ENCODE measurements at places on chromosomes 3 and 15. TPM values are rescaled to one million over a fixed set of nuclear protein-coding genes. Genes with fewer than 3 reads are reported as not detected.

- DNase-seq, result no peak
These were observed 1350.0 kb upstream of the EPHA6 start for GRCh38 chr3:95464346-95464745.

DNA sequence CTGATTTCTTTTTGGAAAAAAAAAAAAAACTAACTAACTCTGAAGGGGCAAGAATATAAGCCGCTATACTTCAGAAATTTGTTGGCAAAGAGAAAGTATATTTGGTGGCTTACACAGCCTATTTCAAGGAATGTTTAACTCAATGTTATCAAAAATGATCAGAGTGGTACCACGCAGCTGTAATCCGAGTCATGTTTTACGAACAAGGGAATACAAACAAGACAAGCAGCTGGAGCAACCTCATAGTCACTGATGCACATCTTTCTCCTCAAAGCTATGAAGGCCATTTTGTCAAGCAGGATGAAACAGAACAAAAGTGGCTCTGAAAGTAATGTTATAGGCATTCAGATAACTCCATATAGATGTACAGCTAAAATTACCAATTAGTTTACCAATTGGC, 81.2 kb downstream of the SCAPER start:
- DNase-seq, result no peak

- no peak for DNase-seq
These were observed 38.0 kb upstream of the CMTM8 start for GRCh38 chr3:32200490-32200889.

DNA sequence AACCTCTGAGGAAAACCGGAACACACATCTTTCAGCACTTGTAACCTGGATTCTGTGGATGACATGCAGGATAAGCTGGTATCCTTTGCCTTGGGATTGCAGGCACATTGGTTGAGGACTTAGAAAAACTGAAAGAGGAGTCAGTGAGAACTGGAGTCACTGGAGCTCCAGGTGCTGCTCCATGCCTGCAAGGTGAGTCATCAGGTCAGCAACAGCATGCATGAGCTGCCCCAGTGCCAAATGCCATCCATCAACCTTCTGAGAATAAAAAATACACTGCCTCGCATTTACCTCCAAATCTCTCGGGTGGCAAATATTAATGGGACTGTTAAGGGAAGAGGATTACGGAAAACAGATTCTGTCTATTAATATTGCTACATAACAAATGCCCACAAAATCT, 729.1 kb downstream of the NTRK3 start:
- DNase-seq, result peak; percentile 3

DNA sequence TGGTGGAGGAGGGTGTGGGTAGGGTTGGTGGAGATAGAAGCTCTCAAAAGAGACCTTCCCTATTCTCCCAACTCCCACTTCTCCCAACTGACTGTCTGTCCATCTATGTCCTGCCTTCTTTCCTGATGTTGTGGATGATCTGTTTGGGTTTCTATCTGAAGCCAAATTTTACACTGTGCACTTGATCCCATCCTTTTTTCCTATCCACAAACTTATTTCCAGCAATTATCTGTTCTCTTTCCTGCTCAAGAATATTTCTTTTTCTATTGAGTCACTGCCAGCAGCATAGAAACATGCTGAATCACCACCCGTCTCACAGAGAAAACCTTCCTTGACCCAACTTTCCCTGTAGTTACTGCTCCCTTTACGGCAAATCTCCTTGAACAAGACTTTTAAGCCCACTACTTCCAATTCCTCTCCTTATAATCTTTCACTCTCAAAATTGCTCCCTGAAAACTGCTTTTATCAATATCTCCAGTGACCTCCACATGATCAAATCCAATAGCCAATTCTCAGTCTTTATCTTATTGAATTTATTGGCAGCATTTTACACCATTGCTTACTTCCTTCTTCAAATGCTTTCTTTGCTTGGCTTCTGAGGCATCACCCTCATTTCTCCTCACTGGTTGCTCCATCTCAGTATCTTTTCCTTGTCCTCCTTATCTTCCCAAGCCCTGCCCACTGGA, 141.2 kb upstream of the SLC7A14 start:
- DNase-seq, result no peak

DNA sequence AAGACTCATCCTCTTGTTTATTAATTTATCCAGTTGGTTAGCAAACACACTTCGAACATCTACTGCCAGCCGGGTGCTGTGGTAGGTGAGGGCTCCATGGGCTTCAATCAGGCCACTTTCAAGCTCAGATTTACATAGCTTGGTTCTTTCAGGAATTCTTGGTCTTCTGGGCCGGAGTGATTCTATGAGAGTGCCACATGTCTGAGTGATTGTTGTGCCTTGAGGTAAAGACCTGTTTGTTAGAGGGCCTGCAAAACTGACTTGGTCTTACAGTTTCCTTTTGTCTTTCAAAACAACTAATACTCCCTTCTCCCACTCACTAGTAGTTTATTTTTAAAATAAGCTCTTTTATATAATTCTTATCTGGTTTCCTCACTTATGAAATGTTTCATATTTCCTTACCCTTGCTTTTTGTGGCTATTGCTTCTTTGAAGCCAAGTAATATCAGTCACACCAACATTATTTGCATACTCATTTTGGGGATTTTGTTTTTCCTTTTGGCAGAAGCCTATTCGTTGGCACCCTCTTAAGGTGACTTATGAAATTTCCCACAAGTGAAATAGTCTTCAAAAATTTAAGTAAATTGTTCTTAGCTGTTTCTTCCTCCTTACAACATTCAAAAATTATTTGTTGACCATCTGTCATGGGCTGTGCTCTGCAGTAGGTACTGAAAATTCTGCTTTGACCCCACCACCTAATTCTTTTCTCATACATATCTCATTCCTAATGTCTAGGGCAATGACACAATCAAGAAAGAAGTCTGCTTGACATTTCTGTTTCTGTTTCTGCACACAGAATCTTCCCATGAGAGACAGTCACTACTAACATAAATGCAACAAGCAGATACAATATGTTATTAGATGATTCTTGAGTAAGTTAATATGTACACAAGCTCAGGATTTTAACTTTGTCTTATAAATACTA, 120.2 kb downstream of the LRRC28 start:
- peak; percentile 25 for DNase-seq

GRCh38 chr15:55320238-55320550, 1.2 kb downstream of the PIGB start:
- no peak for DNase-seq

- no peak for DNase-seq
These were observed 175.4 kb downstream of the SQOR start for GRCh38 chr15:45810201-45810600.

GRCh38 chr3:139306078-139306477, 37.7 kb upstream of the MRPS22 start:
- no peak for DNase-seq

GRCh38 chr3:167709690-167710089, 25.0 kb downstream of the PDCD10 start:
- DNase-seq, result no peak

DNA sequence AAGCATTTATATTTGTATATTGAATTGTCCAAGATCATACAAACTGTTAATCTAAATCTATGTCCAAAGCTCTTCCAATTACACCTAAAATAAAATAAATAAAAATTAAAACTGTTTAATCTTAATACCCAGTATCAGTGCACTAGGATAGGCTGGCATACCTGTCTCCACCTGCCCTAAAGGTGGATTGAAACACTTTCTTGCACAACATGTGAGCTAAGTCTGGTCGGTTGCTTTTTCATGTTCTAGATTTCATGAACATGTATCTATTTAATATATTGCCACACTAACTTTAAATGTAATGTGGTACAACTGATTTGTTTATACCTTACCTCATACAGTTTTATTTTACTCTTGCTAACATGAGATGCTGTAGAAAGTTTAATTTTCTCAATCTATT, 193.0 kb downstream of the VGLL3 start:
- no peak for DNase-seq

- DNase-seq, result peak; percentile 21
These were observed 89.5 kb downstream of the ITPR1 start for GRCh38 chr3:4582624-4583023.

- no peak for DNase-seq
These were observed 91.0 kb upstream of the RPL32 start for GRCh38 chr3:12932347-12932746.

GRCh38 chr3:138498991-138499390, 64.6 kb downstream of the ESYT3 start:
- DNase-seq, result no peak

- DNase-seq, result no peak
These were observed 19.5 kb downstream of the RAF1 start for GRCh38 chr3:12644331-12644937.

- DNase-seq, result no peak
These were observed 106.3 kb downstream of the STAG1 start for GRCh38 chr3:136645915-136646314.

DNA sequence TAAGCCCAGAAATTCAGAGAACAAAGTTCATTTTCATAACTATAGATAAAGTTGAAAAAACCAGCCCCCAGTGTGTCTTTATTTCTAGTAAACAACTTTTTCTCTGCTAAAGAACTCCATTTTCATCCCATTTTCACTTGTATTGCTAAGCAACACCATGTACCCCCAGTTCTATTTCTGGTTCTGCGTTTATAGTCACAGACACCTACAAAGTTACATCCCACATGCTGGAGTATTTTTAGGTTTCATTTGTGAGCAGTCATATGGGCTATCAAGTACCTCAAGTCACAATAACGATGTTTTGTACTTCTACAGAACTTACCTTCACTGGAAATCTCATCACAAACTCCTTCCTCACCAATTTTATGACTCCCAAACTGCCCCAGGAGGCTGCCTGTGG, 236.5 kb downstream of the RSL24D1 start:
- DNase-seq, result no peak

- no peak for DNase-seq
These were observed 57.1 kb downstream of the SHQ1 start for GRCh38 chr3:72791161-72791560.

- DNase-seq, result no peak
These were observed 211.4 kb upstream of the ZNF385D start for GRCh38 chr3:21962456-21962855.

GRCh38 chr3:50256978-50257890, 11.7 kb upstream of the SEMA3B start:
- peak; percentile 82 for DNase-seq

DNA sequence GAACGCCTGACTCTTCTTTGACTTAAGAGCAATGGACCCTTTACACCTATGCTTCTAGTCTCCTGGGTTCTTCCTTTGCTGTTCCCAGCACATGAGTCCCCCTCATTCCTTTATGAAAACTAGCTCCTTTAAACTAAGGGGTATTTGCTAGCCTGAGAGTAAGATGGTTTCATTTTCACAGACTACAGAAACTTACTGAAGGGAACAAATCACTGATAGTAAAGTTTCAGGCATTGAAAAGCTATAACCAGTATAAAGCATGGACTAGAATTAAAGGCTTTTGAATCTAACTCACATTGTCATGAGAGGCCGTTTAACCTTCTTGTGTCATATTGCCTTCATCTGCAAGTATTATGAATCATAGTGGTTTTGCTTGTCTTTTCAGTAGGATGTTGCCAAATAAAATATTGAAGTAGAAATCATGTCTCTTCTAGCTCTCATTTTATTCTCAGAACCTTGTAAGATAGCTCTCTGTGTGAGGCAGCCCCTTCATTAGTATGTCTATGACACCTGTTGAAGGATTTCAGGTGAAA, 765.9 kb downstream of the NR2F2 start:
- no peak for DNase-seq

Gene SERINC4
- total RNA-seq, result not detected

Gene MESP1
- total RNA-seq, result 0.21 TPM

Gene GUCA1C
- total RNA-seq, result not detected

Gene BDH1
- total RNA-seq, result 11.2 TPM

Gene PCYT1A
- total RNA-seq, result 27.0 TPM

Gene MEIS2
- total RNA-seq, result not detected

Gene ATP13A5
- not detected for total RNA-seq

Gene TADA3
- total RNA-seq, result 61.7 TPM

Gene LARP6
- 22.4 TPM for total RNA-seq

Gene GRAMD1C
- 3.3 TPM for total RNA-seq

Gene ZNF148
- total RNA-seq, result 12.3 TPM

Gene ZNF660
- total RNA-seq, result 6.1 TPM

Gene CORO2B
- total RNA-seq, result 2.8 TPM

Data from GM23338 (cell line).